ENCODE measurements at places on chromosomes 2 and 18.
A peak's percentile ranks its signal among the peaks of the same experiment; 100 is the strongest.

- no peak for DNase-seq
Observed at GRCh38 chr18:41887100-41887499, 67.9 kb upstream of the PIK3C3 start.

DNA sequence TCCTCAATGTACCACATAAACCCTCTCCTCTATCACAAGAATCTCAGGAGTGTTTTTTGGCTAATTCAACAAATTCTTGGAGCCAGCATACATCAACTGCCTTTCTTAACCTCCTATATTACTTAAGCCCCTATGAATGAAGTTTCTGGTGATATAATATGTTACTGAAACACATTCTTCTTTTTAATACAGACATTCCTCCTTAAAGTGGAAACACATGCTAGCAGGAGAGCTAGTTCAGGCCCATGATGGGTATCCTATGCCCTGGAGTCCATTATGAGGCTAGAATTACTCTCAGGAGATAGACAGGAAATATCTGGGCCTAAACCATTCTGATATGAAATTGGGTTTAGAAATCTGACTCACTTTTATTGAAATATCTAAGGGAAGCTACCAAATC is 26.6 kb upstream of the RMDN2 start:
- DNase-seq, result no peak

DNA sequence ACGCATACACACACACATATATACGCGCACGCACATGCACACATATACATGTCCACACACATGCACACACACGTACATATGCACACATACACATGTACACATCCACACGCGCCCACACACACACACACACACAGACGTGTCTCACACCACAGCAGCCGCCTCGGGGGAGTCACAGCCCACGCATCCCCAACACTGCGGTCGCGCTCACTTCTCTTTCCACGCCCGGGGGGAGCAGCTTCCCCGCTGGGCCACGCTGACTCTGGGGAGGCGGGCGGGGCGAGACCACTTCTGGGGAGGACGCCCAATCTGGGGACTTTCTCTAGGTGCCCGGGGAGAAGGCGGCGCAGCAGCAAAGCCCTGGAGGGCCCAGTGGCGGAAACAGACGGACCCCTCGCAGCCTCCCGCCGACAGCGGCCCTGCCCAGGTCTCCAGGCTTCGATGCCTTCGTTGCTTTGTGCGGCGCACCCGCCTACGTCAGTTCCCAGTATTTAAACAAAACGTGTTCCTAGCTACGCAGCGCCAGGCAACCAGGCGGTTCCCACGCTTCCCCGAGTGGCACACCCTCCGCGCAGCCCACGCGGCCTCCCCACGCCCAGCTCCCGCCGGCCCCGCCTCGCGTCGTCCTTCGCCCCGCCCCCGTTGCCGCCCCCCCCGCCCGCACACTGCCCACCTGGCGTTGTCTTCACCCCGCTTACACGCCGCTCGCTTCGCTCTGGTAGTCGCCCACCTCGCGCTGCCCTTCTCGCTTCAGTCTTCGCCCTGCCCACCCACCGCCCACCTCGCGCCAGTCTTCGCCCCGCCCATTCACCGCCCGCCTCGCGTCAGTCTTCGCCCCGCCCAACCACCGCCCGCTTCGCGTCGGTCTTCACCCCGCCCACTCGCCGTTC is 810 bp upstream of the RBFA start:
- peak; percentile 81 for DNase-seq

GRCh38 chr2:215537611-215538010 is 101.7 kb upstream of the FN1 start:
- DNase-seq, result no peak

DNA sequence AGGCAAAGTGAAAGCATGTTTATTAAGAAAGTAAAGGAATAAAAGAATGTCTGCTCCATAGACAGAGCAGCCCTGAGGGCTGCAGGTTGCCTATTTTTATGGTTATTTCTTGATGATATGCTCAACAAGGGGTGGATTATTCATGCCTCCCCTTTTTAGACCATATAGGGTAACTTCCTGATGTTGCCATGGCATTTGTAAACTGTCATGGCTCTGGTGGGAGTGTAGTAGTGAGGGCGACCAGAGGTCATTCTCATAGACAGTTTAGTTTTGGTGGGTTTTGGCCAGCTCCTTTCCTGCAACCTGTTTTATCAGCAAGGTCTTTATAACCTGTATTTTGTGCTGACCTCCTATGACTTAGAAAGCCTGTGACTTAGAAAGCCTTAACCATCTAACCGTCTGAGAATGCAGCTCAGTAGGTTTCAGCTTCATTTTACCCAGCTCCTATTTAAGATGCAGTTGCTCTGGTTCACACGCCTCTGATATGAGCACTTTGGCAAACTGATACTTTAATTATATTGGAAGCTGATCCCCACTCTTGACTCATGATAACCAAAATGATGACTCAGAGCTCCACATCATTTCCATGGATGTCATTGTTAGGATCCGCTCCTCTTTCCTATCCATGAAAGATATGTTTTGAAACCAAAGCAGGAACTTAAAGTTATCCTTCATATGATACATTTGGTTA is 14.5 kb upstream of the ERMN start:
- DNase-seq, result no peak

DNA sequence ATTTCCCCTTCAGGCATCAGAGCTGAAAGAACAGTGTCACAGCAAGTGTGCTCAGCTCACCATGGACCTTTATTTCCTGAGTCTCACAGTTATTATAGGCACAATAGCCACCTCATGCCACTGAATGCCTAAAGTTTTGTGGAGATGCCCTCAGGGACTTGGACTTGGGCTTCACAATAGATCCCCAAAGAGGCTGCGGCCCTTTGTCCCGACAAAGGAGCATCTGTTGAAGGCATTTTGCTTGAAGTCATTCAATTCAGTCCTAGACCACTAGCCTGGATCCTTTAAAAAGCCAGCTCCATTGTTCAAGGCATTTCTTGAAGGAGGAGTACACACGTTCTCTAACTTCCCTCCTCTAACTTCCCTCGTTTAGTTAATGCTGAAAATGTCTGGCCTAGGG is 125.4 kb downstream of the DCC start:
- DNase-seq, result no peak

- DNase-seq, result no peak
Observed at GRCh38 chr2:102915128-102915527, 153.3 kb downstream of the TMEM182 start.

GRCh38 chr2:101980368-101980767 is 11.4 kb upstream of the IL1R2 start:
- no peak for DNase-seq

GRCh38 chr2:71581026-71581425 is 127.7 kb downstream of the DYSF start:
- no peak for DNase-seq

GRCh38 chr2:239300242-239300641 is 100.6 kb downstream of the HDAC4 start:
- DNase-seq, result no peak

DNA sequence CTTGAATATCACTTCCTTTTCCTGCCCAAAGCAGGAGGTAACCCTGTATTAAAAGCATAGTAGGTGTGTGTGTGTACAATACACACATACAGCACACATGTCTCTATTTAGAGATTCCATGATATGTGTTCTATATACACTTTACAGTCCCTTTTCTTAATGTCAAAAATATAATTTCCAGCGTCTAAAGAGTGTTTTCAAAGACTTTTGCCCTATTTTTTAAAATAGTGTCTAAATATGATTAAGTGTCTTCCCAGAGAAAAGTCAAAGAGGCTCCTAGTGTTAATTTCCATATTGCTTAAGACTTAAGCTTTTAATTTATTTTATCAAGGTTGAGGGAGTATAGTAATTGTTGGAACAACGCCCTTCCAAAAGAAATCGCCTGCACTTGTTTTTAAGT is 420.3 kb upstream of the POU3F3 start:
- DNase-seq, result no peak

- DNase-seq, result no peak
Observed at GRCh38 chr2:61241266-61241665, 79.3 kb downstream of the C2orf74 start.

- DNase-seq, result no peak
Observed at GRCh38 chr18:154151-154550, 4.2 kb upstream of the USP14 start.

- DNase-seq, result no peak
Observed at GRCh38 chr18:2970344-2970743, 42.6 kb downstream of the LPIN2 start.

DNA sequence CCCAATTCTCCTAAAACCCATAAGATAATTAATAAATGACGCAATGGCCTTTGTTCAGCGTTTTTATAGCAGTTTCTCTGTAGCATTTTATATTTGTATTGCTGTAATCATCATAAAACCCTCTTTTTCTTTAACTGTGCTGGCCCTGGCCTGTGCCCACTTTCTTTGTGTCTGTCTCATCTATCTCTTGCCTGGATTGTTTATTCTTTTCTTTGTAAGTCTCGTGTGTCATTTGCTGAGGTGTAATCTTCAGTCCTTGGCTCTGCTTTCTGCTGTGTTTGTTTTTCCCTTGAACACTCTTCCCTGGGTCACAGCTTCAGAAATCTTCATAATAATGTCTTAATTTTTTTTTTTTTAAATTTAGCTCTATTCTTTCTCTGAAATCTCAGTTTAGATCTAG is 525.8 kb upstream of the LINC00305 start:
- no peak for DNase-seq

DNA sequence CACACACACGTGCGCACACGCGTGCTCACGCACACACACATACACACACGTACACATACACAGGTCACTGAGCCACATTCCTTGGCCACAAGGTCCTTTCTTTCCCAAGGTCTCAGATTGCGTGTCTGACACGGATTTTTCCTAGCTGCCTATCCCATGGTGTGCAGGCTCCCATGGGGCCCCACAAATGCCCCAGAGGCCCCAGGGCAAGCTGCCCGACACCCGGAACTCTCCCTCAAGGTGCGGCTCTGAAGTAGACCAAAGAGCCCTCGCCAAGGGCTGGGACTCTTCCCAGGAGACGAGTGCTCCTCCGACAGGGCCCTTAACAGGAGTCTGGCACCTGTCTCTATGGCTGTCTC is 46.7 kb downstream of the SDC1 start:
- no peak for DNase-seq

DNA sequence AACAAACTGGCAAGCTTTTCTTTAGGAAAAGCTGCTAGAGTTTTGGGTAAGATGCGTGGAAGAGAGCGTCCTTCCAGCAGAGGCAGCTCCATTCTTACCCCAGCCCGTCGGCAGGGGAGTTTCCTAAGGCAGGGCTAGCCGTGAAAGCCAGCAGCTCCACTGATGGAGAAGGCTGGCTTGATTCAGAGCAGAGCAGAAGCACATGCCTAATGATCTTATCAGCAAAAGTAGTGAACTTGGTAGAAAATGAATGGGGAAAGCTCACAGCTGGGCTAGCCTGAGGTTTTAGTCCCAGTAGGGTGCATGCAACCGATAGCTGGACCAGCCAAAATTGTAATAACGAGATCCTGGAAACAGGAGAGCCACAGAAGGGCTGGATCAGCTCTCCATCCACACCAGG is 20.8 kb downstream of the LAMA1 start:
- DNase-seq, result no peak

All from CD4-positive, alpha-beta T cell treated with Interleukin-1 beta for 1 hour (primary cell).